MV-4-11 (cell line): ENCODE measurements at places on chromosomes 6 and 20.
A peak's percentile ranks its signal among the peaks of the same experiment; 100 is the strongest.

GRCh38 chr6:150116200-150116800 is 26.5 kb upstream of the PPP1R14C start:
- DNase-seq = no peak

- peak; percentile 91 for DNase-seq
Observed at GRCh38 chr20:34022151-34022838, 28.6 kb downstream of the RALY start.

- DNase-seq = no peak
Observed at GRCh38 chr6:94769197-94769596, 808.1 kb upstream of the MANEA start.

GRCh38 chr20:62097881-62098407 is 24.3 kb upstream of the LSM14B start:
- no peak for DNase-seq

GRCh38 chr6:11947063-11947462 is 65.0 kb upstream of the HIVEP1 start:
- no peak for DNase-seq

GRCh38 chr6:153129873-153130514 is 1.1 kb downstream of the RGS17 start:
- DNase-seq = no peak
